ENCODE measurements at places on chromosomes 11 and 22. TPM values are rescaled to one million over a fixed set of nuclear protein-coding genes. Genes with fewer than 3 reads are reported as not detected.

The FXYD6 gene
- 85.3 TPM for total RNA-seq

The PRDX5 gene
- 156 TPM for total RNA-seq

The SLC17A6 gene
- not detected for total RNA-seq

The DUSP18 gene
- total RNA-seq: 0.88 TPM

The MAPK8IP2 gene
- 5.2 TPM for total RNA-seq

The SAA4 gene
- not detected for total RNA-seq

The RIMBP3B gene
- 0.27 TPM for total RNA-seq

The CACNA1I gene
- total RNA-seq: 0.15 TPM

The ROBO3 gene
- total RNA-seq: 12.8 TPM

The BTG4 gene
- total RNA-seq: not detected

The CFAP300 gene
- 7.4 TPM for total RNA-seq

The CLDN5 gene
- total RNA-seq: 257 TPM

The ART1 gene
- not detected for total RNA-seq

The ANKRD42 gene
- 21.7 TPM for total RNA-seq

The TYR gene
- total RNA-seq: not detected

The CTSD gene
- total RNA-seq: 89.9 TPM

The MIAT gene
- 0.51 TPM for total RNA-seq

The CBLIF gene
- total RNA-seq: not detected

The TSSK2 gene
- total RNA-seq: 0.30 TPM

The PIK3IP1 gene
- 17.4 TPM for total RNA-seq

The TRIM34 gene
- total RNA-seq: 3.6 TPM
